ENCODE measurements at places on chromosomes 5 and 9. TPM values are rescaled to one million over a fixed set of nuclear protein-coding genes. Genes with fewer than 3 reads are reported as not detected.

- no peak for DNase-seq
- no peak overlapping the region for H3K4me3 ChIP-seq
- H3K36me3 ChIP-seq = no peaks in the 10 kb centered on the region
- no peaks in the 10 kb centered on the region for H3K27me3 ChIP-seq
These were observed 195.0 kb downstream of the MAPKAP1 start for GRCh38 chr9:125511789-125512660.

DNA sequence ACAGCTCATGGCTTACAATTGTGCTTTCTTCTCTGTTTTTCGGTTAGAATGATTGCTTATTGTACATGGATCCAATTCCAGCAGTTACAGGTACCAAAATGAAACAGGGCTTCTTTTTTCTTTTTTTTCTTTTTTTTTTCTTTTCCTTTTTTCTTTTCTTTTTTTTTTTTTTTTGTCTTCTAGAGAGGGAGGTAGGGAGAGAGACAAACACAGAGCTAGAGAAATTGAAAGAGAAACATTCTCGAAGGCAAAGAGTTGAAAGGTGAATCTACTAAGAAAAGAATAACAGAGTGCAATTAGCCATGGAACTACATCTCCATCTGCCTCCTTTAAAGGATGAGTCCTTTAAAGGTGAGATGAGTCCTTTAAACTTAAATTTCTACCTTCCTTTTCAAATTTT is 1.0 kb upstream of the EDIL3 start:
- peaks cover 2% of the 10 kb centered on the region for H3K4me1 ChIP-seq
- peaks cover 35% of the 10 kb centered on the region for H3K27me3 ChIP-seq
- DNase-seq = no peak
- no peak overlapping the region for H3K4me3 ChIP-seq
- H3K27ac ChIP-seq = no peak overlapping the region

Gene BARX1
- total RNA-seq = 0.44 TPM

GRCh38 chr5:83475935-83476814 is 4.6 kb downstream of the VCAN start:
- no peak overlapping the region for H3K4me3 ChIP-seq
- H3K36me3 ChIP-seq = no peaks in the 10 kb centered on the region
- H3K4me1 ChIP-seq = peaks cover 32% of the 10 kb centered on the region
- H3K27ac ChIP-seq = no peak overlapping the region
- H3K27me3 ChIP-seq = peaks cover 61% of the 10 kb centered on the region
- DNase-seq = no peak

Gene FBP1
- total RNA-seq = 0.62 TPM

Gene GRXCR2
- not detected for total RNA-seq
